B cell (primary cell): ENCODE measurements at places on chromosomes 1 and 21. TPM values are rescaled to one million over a fixed set of nuclear protein-coding genes. Genes with fewer than 3 reads are reported as not detected.

GRCh38 chr1:15152318-15153183, 996 bp upstream of the TMEM51 start:
- H3K27me3 ChIP-seq = peaks cover 29% of the 10 kb centered on the region
- H3K27ac ChIP-seq = no peak overlapping the region
- H3K4me3 ChIP-seq = no peak overlapping the region
- H3K36me3 ChIP-seq = no peaks in the 10 kb centered on the region
- H3K4me1 ChIP-seq = peaks cover 31% of the 10 kb centered on the region

DNA sequence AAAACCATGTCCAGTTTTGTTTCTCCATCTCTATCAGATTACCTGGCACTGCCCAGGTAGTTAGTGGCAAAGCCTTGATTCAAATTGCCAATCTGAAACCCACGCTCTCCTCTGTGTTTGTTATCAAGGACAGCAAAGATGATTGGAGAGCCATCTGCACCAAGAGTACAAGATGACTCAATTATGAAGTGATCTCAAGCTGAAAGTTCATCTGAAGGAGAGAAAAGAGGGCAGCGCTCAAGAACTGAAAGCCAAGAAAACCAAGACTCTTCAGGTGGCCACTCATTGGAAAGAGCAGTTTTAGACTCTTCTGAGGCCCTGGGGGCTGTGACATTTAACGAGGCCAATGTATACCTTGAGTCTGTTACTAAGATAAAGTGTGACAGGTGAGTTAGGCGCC, 13.8 kb downstream of the RXRG start:
- no peak overlapping the region for H3K27ac ChIP-seq
- no peak overlapping the region for H3K4me3 ChIP-seq
- H3K36me3 ChIP-seq = no peaks in the 10 kb centered on the region
- H3K27me3 ChIP-seq = peaks cover 4% of the 10 kb centered on the region

DNA sequence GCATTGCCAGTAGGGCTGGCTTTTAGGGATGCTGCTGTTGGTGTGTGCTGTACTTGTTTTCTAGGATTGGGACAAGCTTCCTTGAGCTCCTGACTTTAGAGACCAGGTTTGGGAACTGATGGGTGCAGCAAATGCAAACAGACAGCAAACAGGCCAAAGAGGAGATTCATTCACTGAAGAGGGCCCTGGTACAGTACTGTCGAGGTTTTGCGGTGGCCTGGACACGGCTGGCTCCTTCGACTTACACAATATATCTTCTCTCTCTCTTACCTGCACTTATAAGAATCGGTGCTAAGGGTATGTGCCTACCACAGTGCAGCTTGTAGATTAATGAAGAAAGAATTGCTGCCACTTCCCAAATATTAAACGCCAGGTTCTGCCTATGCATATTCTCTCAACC, 44.6 kb downstream of the ATP1A1 start:
- H3K4me1 ChIP-seq = peaks cover 16% of the 10 kb centered on the region
- H3K27ac ChIP-seq = no peak overlapping the region
- peak; percentile 13 for DNase-seq
- H3K4me3 ChIP-seq = peak overlapping the region; percentile 86

DNA sequence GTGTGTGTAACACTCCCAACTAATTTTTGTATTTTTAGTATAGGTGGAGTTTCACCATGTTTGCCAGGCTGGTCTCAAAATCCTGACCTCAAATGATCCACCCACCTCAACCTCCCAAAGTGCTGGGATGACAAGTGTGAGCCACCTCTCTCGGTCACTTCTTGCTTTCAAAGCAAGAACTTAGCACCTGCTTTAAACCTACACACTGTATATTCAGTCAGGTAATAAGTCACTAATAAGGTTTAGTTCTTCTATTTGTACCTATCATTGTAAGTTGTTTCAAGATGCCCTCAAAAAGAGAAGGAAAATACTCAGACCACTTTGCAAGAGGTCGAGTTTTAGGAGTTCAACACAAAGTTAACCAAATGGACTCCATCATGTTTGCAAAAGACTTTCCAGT, 431.3 kb downstream of the MRPL39 start:
- no peak for DNase-seq
- no peaks in the 10 kb centered on the region for H3K36me3 ChIP-seq
- peak overlapping the region; percentile 92 for H3K27ac ChIP-seq
- no peak overlapping the region for H3K4me3 ChIP-seq
- H3K27me3 ChIP-seq = no peaks in the 10 kb centered on the region

GRCh38 chr1:242870966-242871365, 346.5 kb upstream of the PLD5 start:
- no peaks in the 10 kb centered on the region for H3K36me3 ChIP-seq
- H3K27ac ChIP-seq = no peak overlapping the region
- no peak overlapping the region for H3K4me3 ChIP-seq
- no peaks in the 10 kb centered on the region for H3K4me1 ChIP-seq
- no peaks in the 10 kb centered on the region for H3K27me3 ChIP-seq

- H3K27me3 ChIP-seq = no peaks in the 10 kb centered on the region
- no peak overlapping the region for H3K27ac ChIP-seq
- no peaks in the 10 kb centered on the region for H3K36me3 ChIP-seq
- no peaks in the 10 kb centered on the region for H3K4me1 ChIP-seq
Measured at GRCh38 chr1:78370779-78371482, 119.8 kb upstream of the PTGFR start.

DNA sequence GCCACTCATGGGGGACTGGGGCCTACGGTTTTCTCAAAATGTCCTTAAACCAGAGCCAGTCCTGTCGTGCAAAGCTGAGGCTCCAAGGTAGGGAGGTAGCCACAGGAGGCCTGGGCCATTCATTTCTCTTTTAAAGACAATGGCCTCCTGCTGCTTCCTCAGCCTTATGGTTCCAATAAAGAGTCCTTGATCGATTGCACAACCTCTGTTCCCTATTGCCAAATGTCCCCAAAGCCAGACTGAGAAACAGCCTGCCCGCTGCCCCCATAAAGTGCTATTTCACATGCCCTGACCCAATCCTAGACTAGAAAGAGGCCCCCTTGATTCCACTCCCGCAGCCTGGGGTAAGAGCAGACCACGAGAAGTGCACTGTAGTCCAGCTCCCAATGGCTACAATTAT, 166.7 kb downstream of the CLIC6 start:
- H3K4me1 ChIP-seq = no peaks in the 10 kb centered on the region
- no peak overlapping the region for H3K27ac ChIP-seq
- H3K4me3 ChIP-seq = no peak overlapping the region

L1TD1 gene
- total RNA-seq = 0.15 TPM in 1 of 2 replicates, not detected in the other

DNA sequence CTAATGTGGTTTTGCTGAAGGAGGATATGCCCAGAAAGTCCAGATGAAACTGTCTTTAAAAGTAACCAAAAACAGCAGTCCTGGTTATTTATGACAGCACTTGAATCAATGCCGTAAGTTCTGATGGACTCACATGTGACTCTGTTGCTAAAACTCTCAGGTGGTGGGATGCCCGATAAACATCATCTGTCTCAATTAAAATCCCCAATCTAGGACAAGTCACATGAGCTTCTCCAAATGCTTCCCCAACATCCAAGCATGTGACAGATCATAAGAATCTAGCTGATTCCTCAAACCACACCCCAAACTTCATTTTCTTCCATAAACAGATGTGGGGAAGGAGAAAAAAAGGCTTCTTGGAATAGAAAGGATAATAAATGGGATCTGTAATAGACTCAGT, 786 bp upstream of the CTSK start:
- no peak overlapping the region for H3K27ac ChIP-seq
- peaks cover 5% of the 10 kb centered on the region for H3K4me1 ChIP-seq
- H3K27me3 ChIP-seq = no peaks in the 10 kb centered on the region
- no peak overlapping the region for H3K4me3 ChIP-seq
- peaks cover 3% of the 10 kb centered on the region for H3K36me3 ChIP-seq

DNA sequence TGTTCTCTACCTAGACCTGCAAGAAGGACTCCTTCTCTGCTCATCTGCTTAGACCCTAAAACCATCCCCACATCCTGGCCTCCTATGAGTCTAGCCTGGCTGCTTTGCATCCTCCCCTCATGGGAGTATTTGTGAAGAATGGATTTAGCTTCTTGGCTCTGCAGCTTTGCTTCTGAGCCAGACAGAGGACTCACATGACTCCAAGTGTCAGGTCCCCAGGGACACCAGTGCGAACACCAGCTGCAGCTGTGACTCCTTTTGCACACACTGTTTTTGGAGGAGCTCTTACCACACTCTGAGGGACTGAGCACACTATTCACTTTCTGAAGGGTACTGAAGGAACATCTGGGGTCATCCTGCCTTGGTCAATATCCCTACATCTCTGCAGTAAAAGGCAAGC, 131.8 kb upstream of the SGIP1 start:
- peaks cover 45% of the 10 kb centered on the region for H3K4me1 ChIP-seq
- no peaks in the 10 kb centered on the region for H3K36me3 ChIP-seq
- H3K27me3 ChIP-seq = no peaks in the 10 kb centered on the region
- no peak overlapping the region for H3K4me3 ChIP-seq
- H3K27ac ChIP-seq = peak overlapping the region; percentile 76

- peaks cover 4% of the 10 kb centered on the region for H3K4me1 ChIP-seq
- H3K36me3 ChIP-seq = no peaks in the 10 kb centered on the region
- no peak for DNase-seq
- H3K27ac ChIP-seq = no peak overlapping the region
- H3K27me3 ChIP-seq = no peaks in the 10 kb centered on the region
- no peak overlapping the region for H3K4me3 ChIP-seq
Measured at GRCh38 chr1:41272601-41273000, 30.5 kb upstream of the SCMH1 start.

DNA sequence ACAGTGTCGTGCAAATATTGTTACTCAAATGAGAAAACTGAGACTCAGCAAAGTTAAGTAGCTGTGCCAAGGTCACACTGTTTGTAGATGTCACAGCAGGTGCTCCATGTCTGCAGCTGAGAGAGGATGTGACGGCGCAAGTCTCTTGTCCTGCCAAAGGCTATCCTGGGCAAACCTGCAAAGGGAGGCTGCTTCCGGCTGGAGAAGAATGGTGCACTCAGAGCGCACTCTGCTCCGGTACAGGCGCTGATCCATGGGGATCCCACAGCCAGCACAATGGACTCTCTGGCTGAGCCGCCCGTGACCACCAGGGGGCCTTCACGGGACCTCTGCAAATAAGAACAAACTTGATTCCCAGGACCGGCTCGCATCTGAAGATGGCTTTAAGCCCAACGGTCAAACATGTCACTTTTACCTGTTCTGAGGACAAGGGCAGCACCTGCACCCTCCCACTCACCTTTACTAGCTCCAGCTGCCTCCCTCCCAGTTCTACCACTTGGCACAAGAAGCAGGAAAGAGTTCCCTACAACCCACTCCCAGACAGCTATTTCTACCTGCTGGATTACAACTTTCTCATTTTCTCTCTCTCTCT, 21.9 kb downstream of the RD3 start:
- no peak overlapping the region for H3K27ac ChIP-seq
- peak; percentile 47 for DNase-seq
- no peaks in the 10 kb centered on the region for H3K36me3 ChIP-seq
- H3K4me3 ChIP-seq = no peak overlapping the region
- H3K27me3 ChIP-seq = no peaks in the 10 kb centered on the region
